Colonic mucosa (tissue), 4 donors: ENCODE measurements at places on chromosomes 2 and 18. TPM values are rescaled to one million over a fixed set of nuclear protein-coding genes. Genes with fewer than 3 reads are reported as not detected.

LRATD1 gene
- 227 TPM for total RNA-seq

GRCh38 chr18:29664278-29665036 lies 1378.1 kb downstream of the DSC3 start:
- no peaks in the 10 kb centered on the region for H3K27me3 ChIP-seq
- no peaks in the 10 kb centered on the region for H3K36me3 ChIP-seq
- DNase-seq, result no peak
- no peak overlapping the region for H3K4me3 ChIP-seq

DNA sequence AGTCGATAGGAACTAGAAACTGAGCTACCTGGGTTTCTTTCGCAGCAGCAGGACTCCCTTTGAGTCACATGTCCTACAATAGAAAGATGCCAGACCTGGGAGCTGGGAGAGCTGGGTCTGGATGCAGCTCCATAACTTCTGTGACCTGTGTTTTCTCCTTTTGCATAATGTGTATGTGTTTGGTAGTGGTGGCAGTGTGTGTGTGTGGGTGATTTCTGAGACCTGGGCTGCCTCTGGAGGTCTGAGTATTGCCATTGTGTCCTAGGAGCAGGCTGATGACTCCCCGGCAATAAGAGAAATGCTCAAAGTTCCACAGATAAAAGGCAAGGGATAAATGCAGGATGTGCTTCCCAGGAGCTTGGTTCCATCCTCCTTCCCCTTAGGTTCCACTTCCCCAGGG lies 6.4 kb downstream of the WNT10A start:
- no peak for DNase-seq
- H3K36me3 ChIP-seq, result no peaks in the 10 kb centered on the region
- peaks cover 21% of the 10 kb centered on the region for H3K27me3 ChIP-seq
- no peak overlapping the region for H3K4me3 ChIP-seq

SKA1 gene
- total RNA-seq, result 21.3 TPM

DNA sequence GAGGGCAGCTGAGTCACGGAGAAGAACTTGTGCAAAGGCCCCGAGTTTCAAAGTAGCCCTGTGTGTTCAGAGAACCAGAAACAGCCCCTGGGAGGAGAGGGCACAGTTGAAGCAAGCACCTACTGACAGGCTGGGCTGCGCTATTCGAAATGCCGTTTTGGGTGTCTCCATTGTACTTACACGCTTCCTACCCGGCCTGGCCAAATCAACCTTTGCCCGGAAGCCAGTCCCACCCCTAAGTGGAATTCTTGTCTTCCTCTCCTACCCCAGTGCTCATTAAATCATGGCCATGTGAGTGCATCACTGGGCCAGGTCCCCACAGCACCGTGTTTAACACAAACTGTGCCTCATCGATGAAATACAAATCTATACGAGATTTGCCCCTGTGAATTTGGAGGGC lies 6.0 kb downstream of the DIPK1C start:
- DNase-seq, result no peak
- H3K4me3 ChIP-seq, result no peak overlapping the region
- H3K4me1 ChIP-seq, result no peaks in the 10 kb centered on the region
- H3K36me3 ChIP-seq, result no peaks in the 10 kb centered on the region

DNA sequence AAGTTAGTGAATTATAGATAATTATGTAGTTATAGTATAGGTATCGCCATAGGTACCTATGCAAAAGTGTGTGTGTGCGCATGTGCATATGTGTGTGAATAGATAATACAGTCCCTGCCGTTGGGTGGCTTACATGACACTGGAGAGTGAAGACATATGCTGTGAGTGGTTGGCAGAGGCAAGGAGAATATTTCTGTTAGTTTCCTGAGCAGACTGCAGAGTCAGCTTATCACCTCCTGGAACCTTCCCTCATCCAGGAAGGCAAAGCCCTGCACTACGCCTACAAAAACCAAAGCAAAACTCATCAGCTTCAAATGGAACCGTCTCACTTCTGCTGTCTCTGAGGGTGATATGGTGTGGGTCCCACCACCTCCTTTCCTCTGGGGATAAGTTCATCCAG lies 181.9 kb downstream of the LRRTM1 start:
- H3K27me3 ChIP-seq, result no peaks in the 10 kb centered on the region
- no peak for DNase-seq

FAM124B gene
- total RNA-seq, result 0.37 TPM

CCDC74A gene
- 4.1 TPM for total RNA-seq
